Activated CD4-positive, alpha-beta T cell treated with anti-CD3 and anti-CD28 coated beads for 36 hours (primary cell): ENCODE measurements at places on chromosomes 6 and 20. TPM values are rescaled to one million over a fixed set of nuclear protein-coding genes. Genes with fewer than 3 reads are reported as not detected.

The GJA10 gene
- total RNA-seq = not detected

The PLEKHG1 gene
- 8.2 TPM for total RNA-seq

The OR2H2 gene
- total RNA-seq = not detected

The B3GALT4 gene
- total RNA-seq = 2.8 TPM

The KCNK15 gene
- 1.4 TPM for total RNA-seq

The GPR31 gene
- total RNA-seq = not detected

The PPP2R5D gene
- 51.0 TPM for total RNA-seq
